Aorta (tissue), 5 donors: ENCODE measurements at places on chromosomes 16 and 17. TPM values are rescaled to one million over a fixed set of nuclear protein-coding genes. Genes with fewer than 3 reads are reported as not detected.

GRCh38 chr17:75809631-75810111, 25.1 kb downstream of the UNK start:
- peak; percentile 24 for DNase-seq
- no peak overlapping the region for H3K4me3 ChIP-seq

DNA sequence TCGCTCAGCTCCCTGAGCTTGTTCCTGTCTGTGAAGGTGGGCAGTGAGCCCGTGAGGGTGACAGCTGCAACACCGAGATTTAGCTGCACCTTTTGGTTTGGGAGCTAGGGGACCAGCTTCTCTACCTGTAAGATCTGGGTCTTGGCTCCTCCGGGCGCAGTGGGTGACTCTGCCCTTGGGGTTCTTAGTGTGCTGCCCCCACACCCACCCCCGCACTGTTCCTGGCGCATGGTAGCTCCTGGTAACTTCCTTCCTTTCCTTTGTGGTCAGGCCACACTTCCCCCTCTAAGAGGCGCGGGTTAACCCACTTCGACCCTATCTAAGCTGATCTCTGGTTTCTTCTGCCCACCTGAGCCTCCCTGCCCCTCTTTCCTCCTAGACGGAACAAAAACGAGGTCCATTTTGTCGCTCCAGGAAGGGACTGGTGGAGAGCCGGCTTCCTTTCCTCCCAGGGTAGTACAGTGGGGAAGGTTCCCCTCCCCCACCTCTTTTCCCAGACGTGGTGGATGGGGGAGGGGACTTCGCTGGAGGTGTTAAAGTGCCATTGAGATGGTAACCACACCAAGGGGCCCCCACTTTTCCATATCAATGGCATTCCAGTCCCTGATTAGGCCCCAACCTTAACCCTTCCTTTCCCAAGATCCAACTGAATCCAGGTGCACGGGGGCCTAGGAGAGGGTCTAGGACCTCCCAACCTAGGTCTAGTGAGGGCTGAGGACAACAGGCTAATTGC, 4.6 kb upstream of the CLDN9 start:
- H3K27me3 ChIP-seq, result no peaks in the 10 kb centered on the region
- no peak for DNase-seq
- H3K36me3 ChIP-seq, result no peaks in the 10 kb centered on the region
- no peak overlapping the region for H3K27ac ChIP-seq

DNA sequence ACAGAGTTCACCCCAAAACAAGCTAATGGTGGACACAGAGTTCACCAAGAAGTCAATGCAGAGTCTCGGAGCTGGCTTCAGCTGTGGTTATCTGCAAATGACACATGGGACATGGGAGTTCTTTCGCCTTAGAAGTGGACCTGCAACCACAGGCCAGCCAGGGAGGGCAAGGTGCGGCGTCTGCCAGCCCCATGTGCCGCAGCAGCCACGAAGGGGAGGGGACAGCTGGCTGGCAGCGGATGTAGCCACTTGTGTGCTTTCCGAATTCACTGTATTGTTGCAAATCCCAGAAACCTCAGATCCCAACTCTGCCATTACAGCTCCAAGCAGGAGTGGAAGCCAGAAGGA, 24.8 kb downstream of the LMF1 start:
- no peaks in the 10 kb centered on the region for H3K36me3 ChIP-seq
- DNase-seq, result peak; percentile 20
- H3K27ac ChIP-seq, result no peak overlapping the region
- H3K27me3 ChIP-seq, result no peaks in the 10 kb centered on the region
- no peak overlapping the region for H3K4me3 ChIP-seq
- H3K4me1 ChIP-seq, result no peaks in the 10 kb centered on the region

DNA sequence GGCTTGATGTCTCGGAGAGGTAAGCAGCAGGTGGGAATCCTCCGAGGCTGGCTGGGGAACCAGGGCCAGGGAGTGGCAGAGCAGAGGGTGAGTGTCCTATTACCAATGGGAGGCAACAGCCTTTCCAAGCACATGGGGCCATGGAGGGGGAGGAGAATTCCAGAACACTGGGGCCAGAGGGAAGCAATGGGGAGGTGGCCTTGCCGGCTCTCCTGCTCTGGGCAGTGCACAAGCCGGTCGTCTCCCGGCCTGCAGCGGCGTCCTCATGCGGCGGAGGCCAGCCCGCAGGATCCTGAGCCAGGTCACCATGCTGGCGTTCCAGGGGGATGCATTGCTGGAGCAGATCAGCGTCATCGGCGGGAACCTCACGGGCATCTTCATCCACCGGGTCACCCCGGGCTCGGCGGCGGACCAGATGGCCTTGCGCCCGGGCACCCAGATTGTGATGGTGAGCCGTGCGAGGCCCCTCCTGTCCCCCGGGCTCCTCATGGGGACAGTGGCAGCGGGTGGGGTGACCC, 21.9 kb downstream of the SGSH start:
- no peaks in the 10 kb centered on the region for H3K36me3 ChIP-seq
- H3K27ac ChIP-seq, result no peak overlapping the region
- no peak for DNase-seq
- H3K27me3 ChIP-seq, result no peaks in the 10 kb centered on the region

DNA sequence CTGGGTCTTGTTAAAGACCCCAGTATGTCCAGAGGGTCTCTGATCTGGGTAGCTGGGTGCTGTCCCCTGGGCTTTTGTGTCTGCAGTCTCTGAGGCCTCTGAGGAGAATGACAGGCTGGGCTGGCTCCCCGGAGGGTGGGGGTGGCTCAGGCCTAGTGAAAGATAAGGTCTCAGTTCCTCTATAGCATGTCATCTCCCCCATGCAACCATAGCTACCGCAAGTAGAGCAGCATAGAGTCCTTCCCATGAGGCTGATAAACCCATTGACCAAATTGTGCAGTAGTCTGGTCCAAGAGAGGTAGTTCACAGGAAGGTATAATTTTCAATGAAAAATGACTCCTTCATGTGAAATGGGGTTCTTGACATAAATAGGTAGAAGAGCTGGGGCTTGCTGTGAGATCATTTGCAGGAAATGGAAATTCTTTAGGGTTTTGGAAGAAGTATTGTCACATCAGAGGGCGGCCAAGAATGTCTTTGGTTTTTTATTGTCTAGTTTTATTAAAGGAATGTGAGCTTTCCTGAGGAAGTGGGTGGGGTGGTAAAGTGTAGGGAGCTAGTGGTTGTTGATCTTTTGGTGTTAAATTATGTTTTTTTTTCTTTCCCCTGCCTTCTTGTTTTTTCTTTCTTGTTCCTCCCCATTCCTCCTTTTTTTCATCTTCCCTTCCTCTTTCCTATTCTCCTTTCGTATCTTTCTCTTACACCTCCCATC, 21.0 kb downstream of the SLC7A6OS start:
- peaks cover 3% of the 10 kb centered on the region for H3K4me1 ChIP-seq
- H3K4me3 ChIP-seq, result no peak overlapping the region
- no peaks in the 10 kb centered on the region for H3K27me3 ChIP-seq
- H3K36me3 ChIP-seq, result peaks cover 3% of the 10 kb centered on the region

GRCh38 chr17:79388556-79389295, 222.1 kb downstream of the RBFOX3 start:
- peak; percentile 84 for DNase-seq
- no peaks in the 10 kb centered on the region for H3K4me1 ChIP-seq
- no peak overlapping the region for H3K4me3 ChIP-seq
- H3K36me3 ChIP-seq, result no peaks in the 10 kb centered on the region
- no peaks in the 10 kb centered on the region for H3K27me3 ChIP-seq
- H3K27ac ChIP-seq, result no peak overlapping the region

- no peak overlapping the region for H3K4me3 ChIP-seq
- no peaks in the 10 kb centered on the region for H3K4me1 ChIP-seq
- H3K36me3 ChIP-seq, result no peaks in the 10 kb centered on the region
- no peak for DNase-seq
- H3K27ac ChIP-seq, result no peak overlapping the region
Measured at GRCh38 chr17:61731330-61731729, 132.0 kb downstream of the BRIP1 start.

DNA sequence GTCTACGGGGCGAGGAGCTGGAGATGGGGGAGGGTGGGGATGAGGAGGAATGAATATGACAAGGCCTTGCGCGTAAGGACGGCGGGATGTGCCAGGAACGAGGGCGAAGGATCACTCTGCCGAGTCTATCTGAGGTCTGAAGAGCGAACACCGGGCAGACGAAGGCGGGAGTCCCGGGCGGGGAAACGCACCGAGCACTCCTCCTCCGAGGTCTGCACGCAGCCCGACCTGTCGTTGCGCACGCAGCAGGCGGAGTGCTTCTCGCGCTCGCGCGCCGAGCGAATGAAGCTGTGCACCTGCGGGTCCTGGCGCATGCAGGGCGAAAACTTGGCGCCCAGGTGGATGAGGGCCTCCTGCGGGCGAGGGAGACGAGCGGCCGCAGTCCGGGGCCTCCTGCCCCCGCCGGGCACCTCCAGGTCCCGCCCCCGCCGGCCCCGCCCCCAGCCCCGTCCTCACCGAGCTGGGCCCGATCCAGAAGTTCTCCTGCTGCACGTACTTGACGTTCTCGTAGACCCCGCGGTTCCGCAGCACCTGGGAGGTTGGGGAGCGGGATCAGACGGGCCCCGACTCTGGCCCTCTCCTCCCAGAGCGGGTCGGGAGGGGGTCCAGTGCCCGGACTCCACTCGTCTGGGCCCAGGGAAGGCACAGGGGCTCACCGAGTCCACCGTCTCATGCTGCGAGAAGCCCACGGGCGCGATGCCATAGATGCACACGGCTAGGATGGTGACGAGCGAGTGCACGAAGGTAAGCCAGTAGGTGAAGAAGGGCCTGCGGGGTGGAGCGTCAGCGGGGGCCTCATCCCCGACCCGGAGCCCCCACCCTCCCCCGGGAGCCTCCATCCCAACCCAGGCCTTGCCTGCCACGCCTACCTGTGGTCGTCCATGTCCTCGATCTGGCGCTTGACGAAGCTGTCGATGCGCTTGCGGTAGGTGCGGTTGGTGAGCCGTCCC, 7.6 kb downstream of the SNRNP25 start:
- no peaks in the 10 kb centered on the region for H3K27me3 ChIP-seq
- DNase-seq, result no peak
- no peak overlapping the region for H3K4me3 ChIP-seq
- no peaks in the 10 kb centered on the region for H3K4me1 ChIP-seq
- no peak overlapping the region for H3K27ac ChIP-seq

DNA sequence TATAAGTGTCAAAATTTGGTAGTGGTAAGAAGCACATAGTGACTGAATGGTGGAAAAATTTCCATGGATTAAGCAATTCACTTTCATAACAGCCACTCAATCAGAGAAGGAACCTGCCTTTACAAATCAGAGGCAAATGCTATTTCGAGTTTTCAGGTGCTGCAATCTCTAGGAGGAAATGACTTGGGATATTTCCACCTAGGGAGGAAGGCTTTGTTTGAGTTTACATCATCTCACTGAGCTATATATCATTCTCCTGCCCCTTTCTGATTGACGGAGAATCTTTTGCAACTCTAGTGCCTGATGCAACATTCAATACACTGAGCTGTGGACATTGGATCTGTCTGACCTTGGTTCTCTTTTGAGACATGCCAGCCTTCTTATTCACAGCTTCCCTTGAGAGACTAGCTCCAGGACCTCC, 26.3 kb downstream of the MARCHF10 start:
- no peaks in the 10 kb centered on the region for H3K4me1 ChIP-seq
- no peak for DNase-seq
- H3K27ac ChIP-seq, result no peak overlapping the region
- no peaks in the 10 kb centered on the region for H3K36me3 ChIP-seq
- H3K4me3 ChIP-seq, result no peak overlapping the region
- no peaks in the 10 kb centered on the region for H3K27me3 ChIP-seq

DNA sequence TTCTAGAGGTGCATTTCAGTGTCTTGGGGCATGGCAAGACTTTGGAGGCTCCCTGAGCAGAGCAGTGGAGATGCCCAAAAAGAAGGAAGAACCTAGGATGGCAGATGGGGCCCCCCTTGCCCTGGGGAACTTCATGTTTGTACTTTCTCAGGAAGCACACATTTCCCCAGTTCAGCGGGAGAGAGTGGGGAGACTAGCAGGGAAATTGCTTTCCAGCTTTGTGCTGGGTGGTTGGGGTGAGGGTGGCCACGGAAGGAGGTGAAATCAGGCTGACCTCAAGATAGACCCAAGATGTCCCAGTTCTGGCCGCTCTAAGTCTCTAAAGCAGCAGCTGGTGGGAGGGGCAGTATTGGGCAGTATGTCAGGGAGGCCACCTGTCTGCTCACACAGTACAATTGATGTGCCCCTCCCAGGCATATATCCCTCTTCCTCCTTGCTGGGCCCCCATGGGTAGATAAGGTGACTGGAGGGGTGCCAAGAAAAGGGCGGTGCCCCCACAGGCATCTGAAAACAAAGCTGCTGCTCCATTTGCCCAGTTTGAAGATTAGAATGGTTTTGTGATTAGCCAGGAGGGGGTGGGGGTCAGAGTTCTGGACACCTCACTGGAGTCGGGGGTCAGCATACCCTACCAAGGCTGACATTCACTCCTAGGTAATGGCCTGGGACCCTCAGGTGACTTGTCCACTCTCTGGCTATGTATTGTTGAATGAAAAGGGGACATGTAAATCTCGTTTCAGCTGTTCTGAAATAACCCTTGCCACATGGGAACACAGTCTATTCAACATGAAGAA, 17.1 kb upstream of the NAGLU start:
- H3K4me3 ChIP-seq, result no peak overlapping the region
- DNase-seq, result peak; percentile 60
- H3K36me3 ChIP-seq, result no peaks in the 10 kb centered on the region
- no peaks in the 10 kb centered on the region for H3K27me3 ChIP-seq
- H3K27ac ChIP-seq, result peak overlapping the region; percentile 92

- no peaks in the 10 kb centered on the region for H3K36me3 ChIP-seq
- no peaks in the 10 kb centered on the region for H3K27me3 ChIP-seq
- H3K27ac ChIP-seq, result no peak overlapping the region
- H3K4me1 ChIP-seq, result no peaks in the 10 kb centered on the region
- DNase-seq, result no peak
Measured at GRCh38 chr17:64774888-64775540, 112.9 kb upstream of the SMURF2 start.

GRCh38 chr16:74522160-74522559, 84.8 kb downstream of the GLG1 start:
- H3K4me3 ChIP-seq, result no peak overlapping the region
- H3K36me3 ChIP-seq, result no peaks in the 10 kb centered on the region
- no peak overlapping the region for H3K27ac ChIP-seq
- DNase-seq, result no peak
- H3K27me3 ChIP-seq, result no peaks in the 10 kb centered on the region

DNA sequence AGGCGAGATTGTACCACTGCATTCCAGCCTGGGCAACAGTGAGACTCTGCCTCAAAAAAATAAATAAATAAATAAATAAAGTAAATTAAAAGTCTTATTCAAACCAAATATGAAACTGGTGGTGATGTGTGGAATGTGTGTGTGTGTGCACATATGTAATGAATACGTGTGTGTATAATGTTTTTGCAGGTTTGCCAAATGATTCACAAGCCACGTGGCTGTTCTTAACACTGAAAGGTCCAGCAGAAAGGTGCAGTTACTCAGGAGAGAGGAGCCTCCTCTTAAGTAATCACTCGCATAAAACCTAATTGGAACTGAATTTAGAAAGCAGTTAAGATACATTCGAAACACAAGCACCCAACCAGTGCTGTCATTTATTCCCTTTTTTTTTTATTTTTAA, 22.9 kb downstream of the GDE1 start:
- H3K4me1 ChIP-seq, result no peaks in the 10 kb centered on the region
- H3K4me3 ChIP-seq, result no peak overlapping the region
- H3K27ac ChIP-seq, result no peak overlapping the region
- peaks cover 8% of the 10 kb centered on the region for H3K36me3 ChIP-seq
- DNase-seq, result no peak
- no peaks in the 10 kb centered on the region for H3K27me3 ChIP-seq

GRCh38 chr17:73969956-73970355, 233.5 kb upstream of the RPL38 start:
- no peaks in the 10 kb centered on the region for H3K4me1 ChIP-seq
- H3K4me3 ChIP-seq, result no peak overlapping the region

- no peaks in the 10 kb centered on the region for H3K4me1 ChIP-seq
- H3K27me3 ChIP-seq, result no peaks in the 10 kb centered on the region
- H3K36me3 ChIP-seq, result no peaks in the 10 kb centered on the region
Measured at GRCh38 chr16:4232541-4233386, 9.1 kb downstream of the SRL start.

The ALOX12 gene
- total RNA-seq, result not detected

The TPSD1 gene
- not detected for total RNA-seq

The ITGAX gene
- total RNA-seq, result 25.0 TPM

The TP53TG3F gene
- total RNA-seq, result not detected

The SPATA32 gene
- not detected for total RNA-seq

The CPD gene
- total RNA-seq, result 48.8 TPM
